Stimulated activated CD4-positive, alpha-beta T cell treated with anti-CD3 and anti-CD28 coated beads, Interleukin-1b, Interleukin-23, amount 100 ng/mL, for 4 hours (primary cell): ENCODE measurements at places on chromosomes 5 and 9.

DNA sequence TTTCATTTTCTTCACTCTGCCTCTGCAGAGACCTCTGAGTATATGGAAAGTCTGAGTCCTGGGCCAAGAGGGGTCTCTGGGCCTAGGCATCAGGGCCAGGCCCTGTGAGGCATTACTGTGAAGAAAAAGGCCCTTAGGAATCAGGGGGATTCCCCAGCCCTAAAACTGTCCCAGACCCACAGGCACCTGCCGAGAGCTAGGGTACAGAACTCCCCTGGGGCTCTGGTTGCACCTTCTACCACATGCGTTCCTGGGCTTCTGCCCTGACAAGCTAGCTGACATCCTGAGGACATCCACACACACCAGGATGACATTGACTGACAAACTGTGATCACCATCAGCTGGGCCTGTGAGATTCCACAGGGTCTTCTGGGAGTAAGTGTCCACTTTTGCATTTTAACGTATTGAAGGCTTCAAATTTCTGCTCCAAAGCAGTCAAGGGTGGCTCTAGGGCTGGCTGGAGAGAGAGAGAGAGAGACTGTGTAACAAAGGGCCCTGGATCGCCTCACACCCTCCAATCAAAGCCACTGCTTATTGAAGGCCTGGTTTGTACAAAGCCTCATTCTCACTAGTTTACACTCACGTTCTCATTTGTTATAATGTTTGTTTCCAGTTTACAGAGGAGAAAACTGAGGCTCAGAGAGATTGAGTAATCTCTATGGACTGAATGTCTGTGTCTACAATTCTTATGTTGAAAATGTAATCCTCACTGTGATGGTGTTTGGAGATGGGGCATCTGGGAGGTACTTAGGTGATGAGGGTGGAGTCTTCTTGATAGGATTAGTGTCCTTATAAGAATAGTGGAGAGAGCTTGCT, 45.1 kb downstream of the TGFBI start:
- no peak for DNase-seq

DNA sequence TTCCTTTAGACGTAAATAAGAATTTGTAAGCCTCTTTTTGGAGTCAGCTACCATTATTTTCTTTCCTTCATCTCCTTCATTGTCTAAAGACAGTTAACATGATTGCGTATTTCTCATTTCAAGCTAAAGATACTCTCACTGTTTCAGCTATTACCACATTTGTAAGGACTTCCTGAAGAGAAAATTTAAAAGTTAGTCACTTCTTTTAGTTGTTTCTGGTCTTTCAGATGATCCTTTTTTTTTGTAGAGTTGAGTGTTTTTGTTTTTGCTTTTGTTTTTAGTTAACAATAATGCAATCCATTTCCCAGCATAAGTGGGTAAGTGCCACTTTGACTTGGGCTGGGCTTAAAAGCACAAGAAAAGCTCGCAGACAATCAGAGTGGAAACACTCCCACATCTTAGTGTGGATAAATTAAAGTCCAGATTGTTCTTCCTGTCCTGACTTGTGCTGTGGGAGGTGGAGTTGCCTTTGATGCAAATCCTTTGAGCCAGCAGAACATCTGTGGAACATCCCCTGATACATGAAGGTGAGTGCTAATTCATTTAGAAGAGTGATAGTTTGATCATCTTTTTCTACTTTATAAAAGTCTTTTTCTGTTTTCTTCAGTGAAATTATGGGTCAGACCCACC, 2.0 kb downstream of the IL31RA start:
- DNase-seq = no peak

DNA sequence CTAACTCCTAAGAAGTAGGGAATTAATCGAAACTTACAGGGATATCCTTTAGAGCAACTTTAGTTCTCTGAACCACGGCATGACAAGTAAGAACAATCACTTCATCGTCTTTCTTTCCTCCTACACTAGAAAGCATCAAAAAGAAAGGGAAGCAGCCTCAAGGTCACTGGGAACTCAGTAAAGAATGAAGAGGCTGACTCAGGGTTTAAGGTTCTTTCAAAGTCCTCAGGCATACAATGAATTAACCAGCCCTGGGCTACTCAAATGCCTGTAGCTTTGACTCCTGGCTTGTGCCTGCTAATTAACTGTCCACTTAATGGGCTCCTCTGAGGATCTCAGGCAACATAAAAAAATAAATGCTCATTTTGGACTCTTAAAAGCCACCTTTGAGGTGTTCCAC, 102.0 kb downstream of the TRIM32 start:
- DNase-seq = no peak

DNA sequence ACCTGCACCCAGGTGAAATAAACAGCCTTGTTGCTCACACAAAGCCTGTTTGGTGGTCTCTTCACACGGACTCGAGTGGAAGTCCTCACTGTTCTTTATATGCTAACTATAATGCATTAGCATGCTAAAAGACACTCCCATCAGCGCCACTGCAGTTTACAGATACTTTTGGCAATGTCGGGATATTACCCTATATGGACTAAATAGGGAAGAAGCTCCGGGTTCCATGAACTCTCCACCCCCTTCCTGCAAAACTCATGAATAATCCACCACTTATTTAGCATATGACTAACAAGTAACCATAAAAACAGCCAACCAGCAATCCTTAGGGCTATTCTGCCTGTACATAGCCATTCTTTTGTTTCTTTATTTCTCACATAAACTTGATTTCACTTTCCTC, 426.2 kb upstream of the PTPRD start:
- DNase-seq = no peak

- no peak for DNase-seq
These were observed 21.4 kb upstream of the LECT2 start for GRCh38 chr5:135976216-135976615.

DNA sequence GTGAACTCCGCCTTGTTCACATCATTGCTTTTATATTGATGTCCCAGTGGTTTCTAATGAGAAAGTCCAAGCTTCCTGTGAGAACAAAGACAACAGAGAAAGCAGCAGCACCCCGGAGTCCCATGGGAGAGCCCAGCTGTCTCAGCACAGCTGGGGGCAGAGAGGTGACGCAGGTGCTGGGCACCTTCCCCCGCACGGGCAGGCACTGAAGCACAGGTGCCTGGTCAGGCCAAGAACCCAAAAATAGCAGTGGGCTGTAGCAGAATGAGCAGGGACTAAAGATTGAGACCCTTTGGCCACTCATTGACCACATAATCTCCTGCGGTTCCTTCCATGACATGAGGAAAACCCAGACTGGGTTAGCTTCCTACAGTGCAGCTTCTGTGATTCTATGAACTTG, 18.8 kb downstream of the SRD5A1 start:
- DNase-seq = no peak

GRCh38 chr9:26171691-26172090, 493.4 kb upstream of the TUSC1 start:
- DNase-seq = no peak

DNA sequence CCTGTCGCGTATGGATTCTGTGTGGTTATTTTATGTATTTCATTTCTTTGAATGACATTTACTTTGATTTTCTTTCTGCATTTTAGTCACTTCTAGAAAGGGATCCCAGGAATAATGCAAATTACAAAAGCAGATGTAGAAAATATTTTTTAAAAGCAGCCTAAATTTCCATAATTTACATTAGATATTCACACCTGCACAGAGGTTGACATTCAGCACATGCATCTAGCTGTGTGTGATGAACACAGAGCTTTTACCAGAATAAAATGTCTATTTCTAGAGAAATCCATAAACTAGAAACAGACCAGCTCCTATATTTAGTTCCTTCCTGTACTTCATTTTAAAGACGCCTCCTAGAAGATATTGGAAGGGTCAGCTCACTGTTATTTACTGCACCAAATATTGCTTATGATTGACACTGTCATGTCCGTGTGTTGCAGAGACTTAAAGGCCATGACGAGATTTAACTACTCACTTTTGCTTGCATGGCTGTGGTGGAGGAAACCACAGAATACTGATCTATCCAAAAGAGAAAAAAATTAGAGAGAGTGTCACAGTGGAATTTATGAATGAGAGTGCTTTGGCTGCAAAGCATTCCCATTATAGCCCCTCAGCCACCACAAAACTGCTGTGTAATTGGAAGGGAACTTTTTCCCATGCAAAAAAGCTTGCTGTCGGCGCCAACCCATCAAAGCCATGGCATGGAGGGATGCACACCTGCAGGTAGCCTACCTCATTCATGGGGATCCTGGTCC, 58.1 kb downstream of the EBF1 start:
- DNase-seq = no peak

- no peak for DNase-seq
These were observed 110.9 kb downstream of the COL23A1 start for GRCh38 chr5:178479261-178479660.

DNA sequence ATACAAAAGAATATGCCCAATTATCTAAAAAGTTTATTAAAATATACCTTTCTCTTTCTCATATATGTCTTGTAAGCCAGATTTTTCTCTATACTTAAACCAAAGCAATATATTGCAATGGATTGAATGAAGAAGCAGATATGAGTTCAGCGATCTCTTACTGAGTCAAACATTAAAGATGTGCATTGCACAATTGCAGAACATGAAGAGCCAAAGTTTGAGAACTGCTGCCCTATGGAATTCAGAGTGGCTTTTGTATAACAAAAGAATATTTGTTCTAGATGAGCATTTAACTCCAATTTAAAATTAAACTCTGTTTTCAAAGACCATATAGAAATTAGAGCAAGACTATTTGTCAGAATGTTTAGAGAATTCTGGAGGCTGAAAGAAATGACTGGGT, 519.0 kb upstream of the DAB2 start:
- DNase-seq = no peak

GRCh38 chr9:127450830-127451607, at the start of the genes LRSAM1 and RPL12:
TSS of gene LRSAM1 (plus strand) at chr9:127451510. CDS start at chr9:127454528, 3,018 bp downstream.
TSS of gene RPL12 (minus strand) at chr9:127451406. CDS start at chr9:127451317, 89 bp downstream.
- DNase-seq = peak; percentile 99

- no peak for DNase-seq
These were observed 31.0 kb downstream of the AFAP1L1 start for GRCh38 chr5:149302641-149303040.

GRCh38 chr5:176542596-176543427, 5.6 kb upstream of the RNF44 start:
- DNase-seq = no peak

GRCh38 chr5:131496400-131496713, 138.7 kb downstream of the RAPGEF6 start:
- no peak for DNase-seq

- no peak for DNase-seq
These were observed 169.1 kb upstream of the PIK3R1 start for GRCh38 chr5:68046445-68046844.

- no peak for DNase-seq
These were observed 1554.1 kb downstream of the EFNA5 start for GRCh38 chr5:106116682-106117081.

DNA sequence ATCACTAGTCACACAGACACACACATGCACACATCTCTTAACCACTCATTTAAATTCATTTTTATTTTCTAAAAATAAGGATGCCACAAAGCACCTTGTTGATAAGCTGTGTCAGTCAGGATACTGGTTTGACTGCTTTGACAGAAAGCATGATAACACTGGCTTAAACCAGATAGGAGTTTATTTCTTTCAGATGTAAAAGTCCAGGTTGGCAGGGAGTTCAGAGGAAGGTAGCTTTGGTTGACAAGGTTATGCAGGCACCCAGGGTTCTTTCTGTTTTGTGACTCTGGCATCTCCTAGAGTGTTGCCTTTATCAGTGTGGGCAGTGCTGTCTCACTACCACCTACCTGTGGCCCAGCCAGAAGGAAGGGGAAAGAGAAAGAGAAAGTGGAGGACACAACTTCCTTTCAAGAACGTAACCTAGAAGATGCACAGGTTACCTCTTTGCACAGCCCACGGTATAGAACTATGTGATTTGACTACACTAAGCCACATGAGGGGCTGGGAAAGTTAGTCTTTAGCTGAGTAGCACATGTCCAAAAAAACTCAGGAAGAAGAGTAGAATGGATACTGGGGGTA, 334.7 kb downstream of the OSTF1 start:
- no peak for DNase-seq

- no peak for DNase-seq
These were observed 353.2 kb downstream of the CWC27 start for GRCh38 chr5:65121880-65122436.

DNA sequence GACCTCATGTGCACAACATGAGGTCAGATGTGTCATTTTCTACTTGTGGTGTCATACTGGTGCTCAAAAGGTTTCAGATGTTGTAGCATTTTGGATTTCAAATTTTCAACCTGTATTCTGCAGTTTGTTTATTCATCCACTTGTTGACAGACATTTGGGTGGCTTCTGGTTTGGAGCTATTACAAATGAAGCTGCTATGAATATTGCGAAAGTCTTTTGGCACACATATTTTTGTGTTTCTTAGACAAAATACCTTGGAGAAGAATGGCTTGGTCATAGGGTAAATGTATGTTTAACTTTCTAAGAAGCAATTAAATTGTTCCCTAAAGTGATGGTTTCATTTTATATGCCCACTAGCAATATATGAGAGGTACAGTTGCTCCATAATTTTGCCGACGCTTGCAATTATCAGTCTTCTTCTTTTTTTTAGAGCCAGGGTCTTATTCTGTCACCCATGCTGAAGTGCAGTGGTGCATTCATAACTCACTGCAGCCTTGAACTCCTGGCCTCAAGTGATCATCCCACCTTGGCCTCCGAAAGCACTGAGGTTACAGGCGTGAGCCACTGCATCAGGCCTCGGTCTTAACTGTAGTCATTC, 70.7 kb upstream of the TRPC7 start:
- no peak for DNase-seq

DNA sequence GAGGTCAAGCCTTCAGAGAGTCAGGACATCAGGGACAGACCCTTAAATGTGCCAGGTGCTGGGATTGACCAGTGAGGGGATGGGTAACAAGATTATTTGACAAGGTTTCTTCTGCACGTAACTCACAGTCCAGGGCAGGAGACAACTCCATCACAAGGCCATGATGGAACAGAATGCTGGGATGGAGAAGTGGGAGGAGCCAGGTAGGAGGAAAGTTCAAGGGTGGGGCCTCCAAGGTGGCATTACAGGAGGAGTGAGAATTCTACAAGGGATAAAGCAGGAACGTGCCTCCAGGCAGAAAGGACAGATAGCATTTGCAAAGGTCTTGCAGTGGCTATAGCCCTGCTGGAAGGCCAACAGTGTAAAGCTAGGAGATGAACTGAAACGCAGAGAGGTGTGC, 102.2 kb downstream of the FGF18 start:
- DNase-seq = no peak

DNA sequence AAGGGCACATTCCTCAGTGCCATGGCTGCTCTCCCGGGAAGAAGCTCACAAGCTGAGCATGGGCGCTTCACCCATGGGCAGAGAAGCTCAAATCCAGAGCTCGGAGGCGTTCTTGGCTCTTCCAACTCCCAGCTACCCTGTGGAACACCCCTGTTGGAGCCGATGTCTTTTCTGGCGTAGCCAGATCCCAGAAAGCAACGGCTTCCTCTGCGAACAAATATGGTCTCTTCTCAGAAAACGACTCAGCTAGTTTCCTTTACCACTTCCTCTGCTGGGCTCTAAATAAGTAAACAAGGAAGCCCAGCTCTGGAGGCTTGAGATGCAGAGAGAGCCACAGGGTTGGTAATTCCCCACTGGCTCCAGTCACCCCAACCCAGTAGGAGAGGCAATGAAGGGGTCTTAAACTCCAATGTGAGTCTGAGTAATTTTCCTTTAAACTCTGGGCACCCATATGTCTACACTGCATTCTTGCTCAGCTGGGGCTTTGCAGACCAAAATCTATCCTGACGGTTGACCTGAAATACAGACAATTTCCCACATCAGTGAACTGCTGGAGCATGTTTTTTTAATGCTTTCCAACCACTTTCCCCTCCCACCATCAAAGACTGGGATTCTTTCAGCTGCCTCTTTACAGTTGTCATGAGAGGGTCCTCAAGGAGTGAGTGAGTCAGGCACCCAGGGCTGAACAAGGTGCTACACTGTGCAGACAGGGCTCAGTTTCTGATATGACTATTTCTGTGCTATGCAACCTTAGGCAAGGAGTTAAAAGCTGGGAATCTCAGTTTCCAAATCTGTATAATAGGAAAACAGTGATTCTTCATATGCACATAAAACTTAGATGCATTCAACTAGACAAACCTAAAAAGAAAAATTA, at the start of gene LCP2:
Gene LCP2, minus strand, starts transcription at position 189 of the 874 bp plus-strand sequence. Its CDS starts 166 bp downstream, at position 23.
- DNase-seq = no peak
